ENCODE measurements at places on chromosomes 16 and 17. TPM values are rescaled to one million over a fixed set of nuclear protein-coding genes. Genes with fewer than 3 reads are reported as not detected.

The GP2 gene
- total RNA-seq, result not detected

The CSH2 gene
- total RNA-seq, result not detected

The ITGAD gene
- total RNA-seq, result not detected

The AURKB gene
- 8.4 TPM for total RNA-seq

The SDK2 gene
- under 0.01 TPM for total RNA-seq

The FBXW10B gene
- 0.50 TPM for total RNA-seq

The STH gene
- total RNA-seq, result not detected

The HOXB4 gene
- 8.9 TPM for total RNA-seq

The MFSD11 gene
- 31.4 TPM for total RNA-seq

The CDH8 gene
- not detected for total RNA-seq

The NXN gene
- 53.8 TPM for total RNA-seq

The MMP25 gene
- not detected for total RNA-seq

The FMNL1 gene
- 3.1 TPM for total RNA-seq

All from fibroblast of lung (primary cell).